Naive B cell (primary cell): ENCODE measurements at places on chromosomes 1 and 21.

DNA sequence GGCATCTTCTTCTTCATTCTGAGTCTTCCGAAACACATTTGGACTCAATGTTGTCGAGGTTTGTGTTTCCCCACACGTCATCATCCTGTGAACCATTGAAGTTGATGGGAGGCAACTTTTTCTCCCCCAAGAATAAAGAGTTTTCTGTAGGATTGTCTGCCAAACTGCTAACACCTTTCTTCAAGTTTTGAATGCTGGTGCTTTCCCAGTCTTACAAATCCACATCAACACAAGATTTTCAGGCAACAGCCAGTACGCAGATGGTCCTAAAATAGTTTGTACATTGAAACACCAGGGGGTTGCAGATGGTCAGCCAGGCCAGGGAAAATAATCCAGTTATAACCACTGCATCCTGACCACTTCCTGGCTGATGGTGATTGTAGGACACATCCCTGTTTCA is 187.9 kb downstream of the DISC1 start:
- DNase-seq, result no peak

DNA sequence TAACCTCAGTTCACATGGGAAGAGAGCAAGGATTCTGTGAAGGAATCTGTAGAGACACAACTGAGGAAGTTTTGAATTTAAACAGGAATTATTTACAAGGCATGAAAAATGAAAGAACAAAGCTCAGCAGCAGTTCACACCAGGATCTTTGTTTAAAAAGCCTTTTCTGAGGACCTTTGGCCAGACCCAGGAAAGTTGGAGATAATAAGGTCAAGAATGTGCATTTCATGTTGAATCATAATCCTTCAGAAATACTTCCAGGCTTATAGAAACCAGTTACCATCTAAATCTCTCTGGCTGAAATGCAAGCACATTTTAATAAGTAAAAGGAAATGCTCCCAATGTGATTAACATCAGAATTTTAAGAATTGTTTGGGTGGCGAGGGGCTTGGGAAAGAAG is 2.7 kb downstream of the CLIC6 start:
- no peak for DNase-seq

GRCh38 chr21:33974513-33975468 is 59.2 kb upstream of the ATP5PO start:
- DNase-seq, result no peak

DNA sequence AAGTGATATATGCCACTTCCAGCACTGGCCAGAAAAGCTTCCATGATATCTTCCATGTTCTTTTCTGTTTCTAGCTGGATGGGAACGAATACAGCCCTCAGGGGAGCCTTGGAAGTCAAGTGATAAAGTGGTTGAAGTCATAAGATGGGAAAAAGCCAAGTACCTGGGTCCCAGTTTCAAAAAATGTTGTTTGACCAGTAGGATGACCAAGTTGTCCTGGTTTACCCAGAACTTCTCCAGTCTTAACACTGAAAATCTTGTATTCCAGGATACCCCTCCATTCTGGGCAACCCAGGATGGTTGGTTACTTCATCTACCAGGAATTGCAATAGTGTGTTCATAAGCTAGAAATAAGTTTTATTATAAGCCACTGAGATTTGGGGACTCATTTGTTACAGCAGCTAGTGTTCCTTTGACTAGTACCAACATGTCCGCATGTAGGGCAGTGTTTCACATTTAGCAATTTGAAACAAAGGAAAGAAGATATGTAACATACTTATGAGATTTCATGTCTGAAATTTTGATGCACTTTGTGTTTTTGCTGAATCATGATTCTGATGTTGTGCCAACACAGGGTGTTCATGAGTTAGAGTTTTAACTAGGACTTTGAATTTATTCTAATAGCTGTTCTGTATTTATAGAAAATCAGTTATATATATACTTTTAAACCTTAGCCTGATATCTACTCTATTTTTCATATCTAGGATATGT is 139.9 kb downstream of the TPR start:
- DNase-seq, result no peak

DNA sequence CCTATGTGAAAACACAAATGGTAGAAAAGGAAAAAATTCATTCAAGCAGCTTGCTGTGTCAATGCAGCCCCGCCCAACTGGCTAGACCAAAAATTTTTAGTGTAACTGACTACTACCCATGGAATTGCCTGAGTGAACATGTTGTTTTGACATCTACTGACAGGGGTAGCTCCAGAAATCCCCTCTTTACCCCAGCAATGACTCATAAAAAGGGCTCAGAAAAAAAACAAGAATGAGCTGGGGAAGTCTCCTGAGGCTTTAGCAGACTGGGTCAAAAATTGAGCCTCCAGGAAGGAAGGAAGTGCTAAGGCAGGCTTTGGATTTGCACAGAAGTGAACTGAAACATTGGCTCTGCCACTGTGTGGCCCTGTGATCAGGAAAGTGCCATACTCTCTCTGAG is 24.4 kb upstream of the FGGY start:
- DNase-seq, result peak; percentile 56

DNA sequence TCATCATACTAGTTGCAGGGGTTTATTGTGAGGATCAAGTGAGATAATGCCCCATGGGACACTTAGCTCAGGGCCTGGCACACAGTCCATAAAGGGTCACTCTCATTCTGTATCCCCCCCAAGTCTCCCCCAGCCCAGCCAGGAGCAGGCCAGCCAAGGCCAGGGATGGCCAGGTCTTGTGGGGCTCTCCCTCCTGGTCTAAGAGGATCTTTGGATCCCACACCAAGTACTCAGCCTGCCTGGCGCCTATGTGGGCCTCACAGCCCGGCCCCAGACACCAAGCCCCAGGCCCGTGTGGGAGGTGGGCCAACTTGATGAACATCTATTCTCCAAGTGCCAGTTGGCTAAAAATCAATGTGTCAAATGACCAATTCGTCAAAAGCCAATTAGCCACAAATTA is 117.8 kb downstream of the GLIS1 start:
- no peak for DNase-seq

DNA sequence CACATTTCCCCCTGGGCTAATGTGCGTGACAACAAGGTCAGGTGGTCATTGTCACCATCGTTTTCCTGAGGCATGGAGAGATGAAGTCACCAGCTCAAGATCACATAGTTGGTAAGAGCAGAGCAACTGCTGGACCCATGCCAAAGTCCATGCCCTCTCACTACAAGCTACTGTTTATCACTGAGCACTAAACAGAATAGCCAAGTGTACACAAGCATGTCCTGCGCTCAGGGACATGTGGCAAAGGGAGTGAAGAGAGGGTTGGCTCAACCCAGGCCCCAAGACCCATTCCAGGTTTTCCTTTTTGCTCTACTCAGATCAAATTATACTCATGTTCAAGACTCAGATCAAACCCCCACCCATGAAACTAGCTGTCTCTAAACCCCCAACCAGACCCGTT is 20.8 kb downstream of the LRRC52 start:
- no peak for DNase-seq

DNA sequence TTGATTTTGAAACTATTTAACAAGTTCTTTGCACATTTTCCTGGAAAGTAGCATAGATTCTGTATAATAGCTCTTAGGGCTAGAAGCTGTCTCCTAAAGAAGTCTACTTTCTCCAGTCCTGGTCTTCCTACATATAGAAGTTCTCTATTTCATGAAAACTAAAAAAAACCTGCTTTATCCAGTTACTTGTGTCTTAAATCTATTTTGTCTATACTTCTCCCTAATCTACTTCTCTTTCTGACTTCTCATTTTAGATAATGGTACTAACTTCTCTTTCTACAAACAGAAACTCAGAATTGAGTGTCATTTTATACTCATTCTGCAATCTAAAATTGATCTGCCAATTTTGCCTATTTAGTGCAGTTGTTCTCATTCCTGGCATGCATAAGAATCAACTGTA is 28.7 kb downstream of the PDE4B start:
- DNase-seq, result no peak

DNA sequence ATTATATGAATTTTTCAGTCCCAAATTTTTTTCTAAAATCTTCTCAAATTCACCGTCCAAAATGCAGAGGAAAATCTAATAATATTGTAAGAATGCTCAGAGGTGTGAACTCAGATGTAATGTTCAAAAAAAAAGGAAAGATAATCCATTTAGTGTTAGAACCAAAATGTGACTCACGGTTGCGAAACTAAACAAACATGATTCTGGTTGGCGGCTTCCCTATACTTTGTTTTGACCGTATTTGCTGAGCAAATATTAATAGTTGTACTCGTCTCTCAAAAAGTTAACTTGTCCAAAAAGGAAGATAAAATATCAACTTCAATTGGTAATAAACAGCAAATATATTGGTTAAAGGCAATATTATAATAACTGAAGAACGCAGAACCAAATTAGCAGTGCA is 34.4 kb downstream of the ZSWIM5 start:
- DNase-seq, result no peak

DNA sequence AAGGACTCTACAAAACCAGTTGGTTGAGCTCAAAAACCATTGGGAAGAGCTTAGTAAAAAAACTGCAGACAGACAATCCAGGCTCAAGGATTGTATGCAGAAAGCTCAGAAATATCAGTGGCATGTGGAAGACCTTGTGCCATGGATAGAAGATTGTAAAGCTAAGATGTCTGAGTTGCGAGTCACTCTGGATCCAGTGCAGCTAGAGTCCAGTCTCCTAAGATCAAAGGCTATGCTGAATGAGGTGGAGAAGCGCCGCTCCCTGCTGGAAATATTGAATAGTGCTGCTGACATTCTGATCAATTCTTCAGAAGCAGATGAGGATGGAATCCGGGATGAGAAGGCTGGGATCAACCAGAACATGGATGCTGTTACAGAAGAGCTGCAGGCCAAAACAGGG is 104.0 kb upstream of the BMP8A start:
- DNase-seq, result no peak

DNA sequence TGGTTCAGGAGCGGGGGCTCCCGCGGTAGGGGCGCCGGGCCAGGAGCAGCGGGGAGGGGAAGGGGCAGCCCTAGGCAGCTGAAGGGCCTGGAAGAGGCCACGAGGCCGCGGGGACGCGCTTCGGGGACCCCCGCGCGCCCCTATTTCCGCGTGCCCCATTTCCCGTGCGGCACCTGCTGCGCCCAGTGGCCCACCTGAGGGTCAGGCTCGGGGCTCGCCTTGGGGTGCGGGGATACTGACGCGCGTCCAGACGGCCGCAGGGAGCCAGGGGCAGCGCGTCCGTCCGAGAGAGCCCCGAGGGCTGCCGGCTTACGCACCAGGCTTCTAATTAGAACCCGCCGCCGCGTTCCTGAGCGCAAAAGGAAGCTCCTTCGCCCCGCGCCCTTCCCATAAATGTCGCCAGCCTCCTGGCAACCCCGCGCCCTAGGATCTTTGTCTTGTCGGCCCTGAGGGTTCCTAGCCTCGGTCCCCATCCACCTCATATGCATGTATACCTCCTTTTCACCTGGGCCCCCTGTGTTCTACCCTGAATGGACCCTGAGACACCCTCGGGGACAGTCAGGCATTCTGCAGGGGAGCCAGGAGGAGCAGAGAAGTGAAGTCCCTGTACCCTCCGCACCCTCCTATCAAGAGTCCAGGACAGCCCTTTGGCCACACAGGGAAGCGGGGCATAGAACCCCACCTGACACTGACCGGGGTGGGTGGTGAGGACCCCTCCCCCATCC is 1.8 kb downstream of the WNT3A start:
- DNase-seq, result no peak

- DNase-seq, result no peak
These were observed 14.9 kb downstream of the ODF2L start for GRCh38 chr1:86381223-86381622.
